ENCODE measurements at places on chromosomes 2 and 18.

DNA sequence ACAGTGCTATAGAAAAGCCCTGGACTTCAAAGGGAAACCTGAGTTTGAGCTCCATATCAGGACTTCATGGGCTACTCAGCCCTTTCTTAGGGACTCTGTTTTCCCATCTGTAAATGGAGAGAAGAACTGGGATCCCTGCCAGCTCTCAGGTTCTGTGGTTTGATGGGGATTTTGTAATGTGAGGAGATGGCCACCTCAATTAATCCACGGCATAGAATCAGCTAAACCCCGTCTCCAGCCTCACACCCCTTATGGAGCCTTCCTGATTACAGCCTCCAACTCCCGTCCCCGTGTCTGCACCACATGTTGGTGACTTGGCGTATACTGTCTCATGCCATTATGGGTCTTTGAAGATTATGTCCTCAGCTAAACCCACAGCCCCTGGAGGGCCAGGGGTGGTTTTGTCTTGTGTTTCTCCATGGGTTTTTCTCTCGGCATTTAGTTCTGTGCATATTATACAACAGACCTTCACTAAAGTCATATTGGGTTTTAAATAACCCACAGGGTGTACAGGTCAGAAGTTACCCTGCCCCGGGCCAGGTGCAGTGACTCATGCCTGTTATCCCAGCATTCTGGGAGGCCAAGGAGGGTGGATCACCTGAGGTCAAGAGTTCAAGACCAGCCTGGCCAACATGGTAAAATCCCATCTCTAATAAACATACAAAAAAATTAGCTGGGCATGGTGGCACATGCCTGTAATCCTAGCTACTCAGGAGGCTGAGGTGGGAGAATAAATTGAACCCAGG lies 63.8 kb upstream of the PPP1CB start:
- DNase-seq = no peak

- no peak for DNase-seq
These were observed 128.2 kb upstream of the DNAJC10 start for GRCh38 chr2:182587831-182588230.

DNA sequence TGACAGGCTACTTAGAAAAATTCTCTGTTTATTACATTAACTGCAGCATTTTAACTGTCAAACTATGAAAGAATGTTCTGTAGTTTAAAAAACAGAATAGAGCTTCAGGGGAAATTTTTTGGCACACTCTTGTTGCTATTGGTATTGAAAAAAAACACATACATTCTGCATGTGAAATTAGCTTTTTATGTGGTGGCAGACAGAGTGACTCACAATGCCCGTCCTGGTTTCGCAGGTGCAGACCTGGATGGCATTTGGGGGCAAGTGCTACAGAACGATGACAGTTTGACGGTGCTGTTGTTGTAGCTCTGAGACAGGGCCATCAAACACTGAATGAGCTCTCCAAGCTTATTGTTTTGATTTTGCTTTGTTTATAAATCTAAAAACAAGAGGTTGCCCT lies 105.0 kb upstream of the MAP3K20 start:
- peak; percentile 26 for DNase-seq

DNA sequence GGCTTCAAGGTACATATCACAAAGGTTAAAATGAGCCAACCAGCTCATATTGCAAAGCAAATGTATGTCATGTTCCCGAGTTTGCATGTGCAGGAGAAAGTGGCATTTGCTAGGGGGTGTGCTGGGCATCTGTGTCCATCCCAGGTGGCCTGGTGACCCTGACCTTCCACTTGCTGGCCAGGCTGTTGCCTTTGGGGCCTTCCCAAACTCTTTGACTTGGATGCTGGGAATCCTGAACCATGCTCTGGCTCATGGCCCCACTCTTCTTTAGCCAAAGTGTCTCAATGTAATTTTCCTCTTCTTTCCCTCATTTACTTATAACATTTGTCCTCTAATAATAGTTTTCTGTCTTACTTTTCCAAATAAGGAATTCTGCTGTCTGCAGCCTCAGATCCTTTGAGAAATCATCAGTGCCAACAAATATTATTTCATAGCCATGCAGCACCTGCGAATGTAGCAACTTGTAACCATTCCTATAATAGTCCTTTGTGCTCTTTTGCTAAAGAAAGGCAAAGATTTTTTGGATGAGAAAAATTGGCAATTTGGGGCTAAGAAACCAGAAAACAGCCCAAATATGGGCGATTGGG lies 64.2 kb downstream of the MTCL1 start:
- no peak for DNase-seq

- no peak for DNase-seq
These were observed 115.7 kb downstream of the ZNF385B start for GRCh38 chr2:179745635-179746256.

GRCh38 chr2:99903981-99904380 lies 238.4 kb downstream of the AFF3 start:
- DNase-seq = no peak

- DNase-seq = no peak
These were observed 279.1 kb downstream of the ZEB2 start for GRCh38 chr2:144240656-144241339.

DNA sequence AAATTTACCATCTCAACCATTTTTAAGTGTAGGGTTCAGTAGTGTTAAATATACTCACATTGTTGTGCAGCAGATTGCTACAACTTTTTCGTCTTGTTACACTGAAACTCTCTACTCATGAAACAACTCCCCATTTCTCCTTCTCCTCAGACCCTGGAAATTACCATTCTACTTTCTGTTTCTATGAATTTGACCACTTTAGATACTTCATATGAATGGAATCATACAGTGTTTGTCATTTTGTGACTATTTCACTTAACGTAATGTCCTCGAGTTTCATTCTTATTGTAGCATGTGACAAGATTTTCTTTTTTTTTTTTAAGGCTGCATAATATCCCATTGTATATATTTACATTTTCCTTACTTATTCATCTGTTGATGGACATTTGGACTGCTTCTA lies 203.8 kb downstream of the PLCL1 start:
- no peak for DNase-seq

- no peak for DNase-seq
These were observed 14.1 kb downstream of the NRP2 start for GRCh38 chr2:205696331-205696926.

DNA sequence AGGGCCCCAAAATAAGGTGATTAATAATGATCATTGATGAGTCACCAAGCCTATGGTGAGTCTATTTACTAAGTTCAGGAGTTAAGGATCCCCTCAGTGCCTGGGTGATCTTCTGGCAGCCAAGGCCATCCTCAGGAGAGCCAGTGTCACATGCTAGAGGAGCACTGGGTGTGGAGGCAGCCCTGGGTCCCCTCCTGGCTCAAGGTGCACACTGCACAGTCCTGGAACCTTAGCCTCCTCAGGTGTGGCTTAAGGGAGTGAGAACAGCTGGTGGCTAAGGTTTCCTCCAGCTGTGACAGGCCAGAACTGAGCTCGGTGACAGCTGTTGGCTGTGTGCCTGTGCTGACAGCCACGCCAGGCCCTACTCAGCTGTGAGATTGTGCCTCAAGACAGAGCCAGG lies 52.1 kb upstream of the ACAA2 start:
- no peak for DNase-seq

- DNase-seq = no peak
These were observed 55.3 kb upstream of the CHST9 start for GRCh38 chr18:27240383-27240782.

GRCh38 chr2:86302320-86302719 lies 35.1 kb downstream of the REEP1 start:
- no peak for DNase-seq

- no peak for DNase-seq
These were observed 46.2 kb downstream of the PARD6G start for GRCh38 chr18:80200932-80201672.

DNA sequence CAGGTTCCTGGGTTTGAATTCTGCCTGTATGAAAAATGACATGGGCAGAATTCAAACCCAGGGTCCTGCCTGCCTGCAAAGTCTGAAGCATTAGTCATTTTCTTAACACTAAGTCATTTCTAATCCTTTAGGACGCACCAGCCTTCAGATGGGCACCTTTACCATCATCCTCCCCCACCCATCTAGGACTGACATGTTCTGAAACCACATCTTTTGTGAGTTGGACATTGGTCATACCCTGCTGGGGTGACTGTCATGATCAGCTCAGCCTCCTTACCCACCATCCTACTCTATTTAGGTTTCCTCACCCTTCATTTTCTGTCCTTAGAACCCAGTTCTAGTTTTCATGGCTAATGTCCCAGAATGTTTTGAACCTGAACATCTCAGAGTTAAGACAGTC lies 104.9 kb downstream of the TRIB2 start:
- DNase-seq = no peak

DNA sequence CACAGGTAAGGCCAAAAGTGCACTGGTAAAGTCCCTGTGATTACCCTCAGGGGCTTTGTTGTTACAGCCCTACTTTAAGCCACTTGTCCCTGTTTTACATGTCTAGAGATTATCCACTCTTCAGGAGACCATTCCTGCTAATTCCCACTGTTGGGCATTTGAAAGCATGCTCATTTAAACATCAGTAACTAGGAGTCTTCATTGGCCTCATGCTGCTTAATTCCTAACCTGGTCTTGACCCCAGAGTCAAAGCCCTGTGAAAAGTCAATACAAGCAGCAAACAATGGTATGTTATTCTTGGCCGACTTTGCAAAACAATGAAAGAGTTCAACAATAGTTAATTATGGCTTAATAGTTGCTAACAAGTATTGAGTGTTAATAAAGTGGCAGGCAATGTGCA lies 23.2 kb downstream of the AFF3 start:
- no peak for DNase-seq

- no peak for DNase-seq
These were observed 49.2 kb upstream of the DAPL1 start for GRCh38 chr2:158745866-158746382.

- DNase-seq = no peak
These were observed 15.2 kb downstream of the SRBD1 start for GRCh38 chr2:45595721-45596435.

DNA sequence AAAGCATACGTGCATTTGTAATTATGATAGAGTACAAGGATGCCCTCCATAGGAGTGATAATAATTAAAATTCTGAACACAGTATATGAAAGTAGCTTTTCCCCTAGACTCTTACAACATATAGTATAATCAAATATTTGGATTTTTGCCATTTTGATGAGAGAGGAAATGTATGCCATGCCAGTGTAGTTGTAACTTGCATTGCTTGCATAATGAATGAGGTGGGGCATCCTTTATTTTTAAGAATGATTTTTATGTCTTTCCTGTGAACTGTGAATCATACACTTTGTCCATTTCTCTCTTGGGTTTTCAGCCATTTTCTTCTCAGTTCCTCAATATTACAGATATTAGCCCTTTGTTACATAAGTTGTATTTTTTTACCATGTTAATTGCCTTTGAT lies 197.5 kb downstream of the SCG2 start:
- no peak for DNase-seq

DNA sequence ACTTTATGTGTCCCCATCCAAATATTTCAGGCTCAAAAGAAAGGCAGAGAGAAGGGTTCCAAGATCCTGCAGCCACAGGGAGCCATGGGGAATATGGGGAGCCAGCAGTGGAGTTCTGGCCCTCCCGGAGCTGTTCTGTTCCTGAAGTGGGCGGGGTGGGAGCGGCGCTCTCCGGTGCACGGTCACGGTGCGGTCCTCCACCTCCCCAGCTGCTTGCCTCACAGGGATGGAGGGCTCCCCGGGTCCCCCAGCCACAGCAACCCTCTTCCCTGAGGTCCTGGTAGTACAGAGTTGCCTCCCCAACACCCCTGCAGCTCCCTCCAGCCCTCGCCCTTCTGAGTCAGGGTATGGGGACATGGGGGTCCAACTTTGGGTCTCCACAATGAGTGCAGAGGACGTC lies 26.2 kb upstream of the SNED1 start:
- DNase-seq = no peak

DNA sequence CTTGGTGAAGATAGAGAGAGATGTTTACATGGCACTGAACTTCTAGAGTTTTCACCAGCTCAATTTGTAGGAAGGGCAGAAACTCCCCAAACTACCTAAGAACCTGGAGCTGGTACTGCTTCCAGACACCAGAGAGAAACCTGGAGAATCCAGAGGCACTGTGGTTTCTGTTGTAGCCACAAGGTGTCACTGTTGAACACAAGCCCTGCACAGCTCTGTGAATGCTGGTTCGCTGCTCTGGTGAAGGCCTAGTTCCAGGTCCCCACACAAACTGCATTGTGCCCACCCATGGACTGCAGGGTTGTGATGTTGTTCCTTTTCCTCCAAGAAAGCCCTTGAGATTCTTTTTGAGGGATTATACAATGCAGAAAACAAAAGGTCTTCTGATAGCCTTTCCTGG lies 150.5 kb upstream of the HS6ST1 start:
- DNase-seq = no peak

- DNase-seq = peak; percentile 45
These were observed 65.7 kb upstream of the DARS1 start for GRCh38 chr2:136051001-136051724.

DNA sequence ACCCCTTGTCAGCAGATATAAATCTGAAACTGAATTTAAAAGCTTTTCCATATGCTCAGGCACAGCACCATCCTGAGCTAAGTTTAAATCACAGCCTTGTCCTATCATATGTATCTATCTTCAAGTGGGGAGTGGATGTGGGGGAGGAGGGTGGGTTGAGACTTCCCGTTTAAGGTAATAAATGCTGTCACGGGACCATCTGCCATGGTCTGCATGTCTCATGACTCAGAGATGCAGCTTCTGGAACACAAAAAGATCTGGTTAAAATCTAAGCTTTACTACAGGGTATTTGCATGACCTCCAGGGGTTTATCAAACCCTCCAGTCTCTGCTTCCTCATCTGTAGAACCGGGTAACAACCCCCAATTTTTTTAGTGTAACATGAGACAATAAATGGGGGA lies 377.7 kb upstream of the ST6GAL2 start:
- no peak for DNase-seq

GRCh38 chr18:29616867-29617266 lies 1425.7 kb downstream of the DSC3 start:
- no peak for DNase-seq

- no peak for DNase-seq
These were observed 362 bp upstream of the VAMP8 start for GRCh38 chr2:85577063-85577385.

DNA sequence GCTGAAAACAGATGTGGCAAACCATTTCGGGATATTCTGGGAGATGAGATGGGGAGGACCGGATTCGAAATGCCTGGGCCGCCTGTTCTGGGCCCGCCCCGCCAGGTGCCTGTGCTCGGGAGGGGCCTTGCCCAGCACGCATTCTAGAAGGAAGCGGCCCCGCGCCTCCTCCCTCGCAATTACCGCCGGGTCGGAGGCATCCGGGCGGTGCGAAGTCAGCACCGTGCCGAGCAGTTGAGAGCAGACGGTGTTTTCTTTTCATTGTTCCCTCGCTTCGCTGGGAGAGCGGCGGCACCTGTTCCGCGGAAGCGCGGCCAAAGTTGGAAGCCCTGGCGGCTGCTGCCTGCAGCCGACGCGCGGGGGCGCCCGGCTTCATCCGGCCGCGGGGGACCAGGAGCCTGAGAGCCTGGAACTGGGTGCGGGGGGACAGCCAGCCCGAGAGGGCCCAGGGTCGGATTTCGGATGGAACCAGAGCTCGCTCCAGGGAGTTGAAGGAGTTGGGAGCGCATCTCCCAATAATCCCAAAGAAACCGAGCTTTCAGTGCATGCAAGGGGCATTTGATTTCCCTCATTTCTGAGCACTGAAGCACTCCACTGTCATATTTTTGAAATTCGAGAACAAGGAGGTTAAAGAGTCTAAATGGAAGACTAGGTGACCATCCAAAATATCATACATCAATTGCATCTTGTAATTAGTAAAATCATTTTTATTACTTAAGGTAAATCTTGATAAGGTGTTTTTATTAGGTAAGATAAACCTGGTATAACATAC lies 241.8 kb upstream of the RAB12 start:
- no peak for DNase-seq
